CD4-positive, alpha-beta T cell treated with Interleukin-12 subunit alpha and Interleukin-12 subunit beta, for 1 hour (primary cell): ENCODE measurements at places on chromosomes 13 and 19.

- no peak for DNase-seq
Measured at GRCh38 chr19:48308631-48309586, 16.4 kb upstream of the EMP3 start.

DNA sequence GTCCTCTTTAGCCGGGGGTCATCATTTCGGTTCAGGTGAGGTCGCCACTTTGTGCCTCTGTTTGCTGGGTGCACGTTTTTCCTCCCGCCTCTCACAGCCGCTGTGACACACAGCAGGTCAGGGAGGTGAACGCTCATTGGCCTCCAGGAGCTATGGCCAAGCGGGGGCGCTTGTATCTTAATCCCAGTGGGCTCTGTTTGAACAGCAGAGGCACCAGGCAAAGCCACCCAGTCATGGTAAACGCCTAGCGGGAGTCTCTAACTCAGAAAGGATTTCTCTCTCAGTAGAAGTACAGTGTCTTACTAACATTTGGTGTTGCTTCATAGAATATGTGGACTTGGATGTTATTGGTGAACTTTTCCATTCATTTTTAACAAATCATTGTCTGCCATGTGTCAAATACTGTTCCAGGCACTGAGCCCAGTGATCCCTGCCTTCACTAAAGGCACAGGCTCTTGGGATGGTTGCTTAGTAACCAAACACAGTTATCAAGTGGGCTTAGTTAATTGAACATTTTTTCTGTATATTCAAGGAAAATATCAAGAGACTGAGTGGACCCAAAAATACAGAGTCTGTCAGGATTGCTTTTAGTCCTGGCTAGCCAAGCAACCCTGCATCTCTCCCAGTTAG, 186.7 kb downstream of the STK24 start:
- DNase-seq = no peak

GRCh38 chr19:18437491-18438330, at the start of gene ISYNA1:
TSS of gene ISYNA1 (minus strand) at chr19:18438133. CDS start at chr19:18437979, 154 bp downstream.
- peak; percentile 67 for DNase-seq

DNA sequence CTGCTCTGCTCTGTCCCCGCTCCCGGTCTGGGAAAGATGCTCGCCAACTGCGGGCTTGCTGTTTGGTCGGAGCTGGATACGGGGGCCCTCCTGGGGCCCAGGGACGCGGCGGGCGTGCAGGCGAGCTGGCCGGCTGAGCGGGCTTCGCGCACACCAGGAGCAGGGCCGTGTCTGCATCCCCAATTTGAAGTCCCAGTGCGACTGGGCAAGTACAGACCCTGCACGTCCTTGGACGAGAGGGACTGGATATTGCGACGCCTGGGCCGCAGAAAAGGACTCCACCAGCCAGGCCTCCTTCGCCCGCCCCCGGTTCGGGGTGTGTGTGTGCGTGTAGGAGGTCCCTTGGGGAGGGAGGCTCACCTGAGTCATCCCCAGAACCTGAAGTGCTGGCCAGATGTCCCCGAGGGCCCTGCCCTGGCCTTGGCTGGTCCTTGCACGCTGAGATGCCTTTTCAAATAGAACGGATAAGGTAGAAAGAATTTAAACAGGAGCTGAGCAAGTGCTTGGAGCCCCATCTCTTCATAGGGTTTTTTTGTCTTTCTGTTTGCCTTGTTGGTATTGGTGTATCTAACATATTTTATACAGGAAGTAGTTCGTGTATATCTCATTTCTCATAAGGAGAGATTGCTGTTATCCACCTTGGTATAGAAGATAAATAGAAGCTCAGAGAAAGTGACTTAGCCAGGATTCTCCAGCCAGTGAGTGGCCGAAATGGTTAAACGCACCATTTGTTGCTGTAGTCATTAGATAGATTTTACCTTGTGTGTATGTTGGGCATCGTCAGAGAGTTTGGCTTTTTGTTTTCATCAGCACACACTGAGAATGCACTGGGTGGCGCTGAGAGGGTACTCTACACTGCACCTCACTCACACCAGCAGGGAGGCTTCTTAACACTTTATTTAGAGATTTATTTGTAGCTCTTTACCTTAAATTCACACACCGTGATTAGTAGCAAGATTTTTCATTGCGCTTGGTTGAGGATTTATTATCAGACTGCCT, 1.1 kb downstream of the NAXD start:
- DNase-seq = peak; percentile 30

GRCh38 chr13:51325837-51326236, 13.7 kb upstream of the SERPINE3 start:
- DNase-seq = no peak
